ENCODE measurements at places on chromosomes 16 and 17. TPM values are rescaled to one million over a fixed set of nuclear protein-coding genes. Genes with fewer than 3 reads are reported as not detected.
A peak's percentile ranks its signal among the peaks of the same experiment; 100 is the strongest.

GRCh38 chr17:56913353-56913866 is 439 bp downstream of the TRIM25 start:
- no peak for DNase-seq

GRCh38 chr16:15492091-15492740 is 57.8 kb downstream of the BMERB1 start:
- DNase-seq, result no peak

GRCh38 chr17:64212122-64212521 is 50.9 kb downstream of the TEX2 start:
- no peak for DNase-seq

DNA sequence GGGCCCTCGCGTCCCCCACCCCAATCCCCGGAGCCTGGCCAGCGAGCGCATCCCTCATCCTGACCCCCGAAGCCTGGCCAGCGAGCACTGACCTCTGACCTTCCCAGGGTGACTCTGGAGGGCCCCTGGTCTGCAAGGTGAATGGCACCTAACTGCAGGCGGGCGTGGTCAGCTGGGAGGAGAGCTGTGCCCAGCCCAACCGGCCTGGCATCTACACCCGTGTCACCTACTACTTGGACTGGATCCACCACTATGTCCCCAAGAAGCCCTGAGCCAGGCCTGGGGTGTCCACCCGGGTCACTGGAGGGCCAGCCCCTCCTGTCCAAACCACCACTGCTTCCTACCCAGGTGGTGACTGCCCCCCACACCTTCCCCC is 2.3 kb downstream of the TPSD1 start:
- no peak for DNase-seq

DNA sequence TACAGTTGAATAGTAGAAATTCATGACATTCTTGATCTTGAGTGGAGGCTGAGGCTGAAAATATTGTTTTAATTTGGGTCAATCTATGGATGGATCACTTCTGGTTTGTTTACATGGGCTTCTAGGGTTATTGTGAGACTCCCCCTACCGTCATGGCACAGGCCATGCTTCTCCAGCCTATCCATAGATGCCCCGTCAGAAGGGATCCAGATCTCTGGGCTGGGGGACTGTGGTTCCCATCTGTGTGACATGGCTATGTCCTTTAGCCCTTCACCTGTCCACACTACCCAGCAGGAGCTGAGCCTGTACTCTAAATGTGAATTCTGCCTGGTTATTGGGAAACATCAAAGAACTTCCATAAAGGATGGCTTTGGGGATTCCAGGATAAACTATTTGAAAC is 160.4 kb downstream of the ABCC12 start:
- no peak for DNase-seq

DNA sequence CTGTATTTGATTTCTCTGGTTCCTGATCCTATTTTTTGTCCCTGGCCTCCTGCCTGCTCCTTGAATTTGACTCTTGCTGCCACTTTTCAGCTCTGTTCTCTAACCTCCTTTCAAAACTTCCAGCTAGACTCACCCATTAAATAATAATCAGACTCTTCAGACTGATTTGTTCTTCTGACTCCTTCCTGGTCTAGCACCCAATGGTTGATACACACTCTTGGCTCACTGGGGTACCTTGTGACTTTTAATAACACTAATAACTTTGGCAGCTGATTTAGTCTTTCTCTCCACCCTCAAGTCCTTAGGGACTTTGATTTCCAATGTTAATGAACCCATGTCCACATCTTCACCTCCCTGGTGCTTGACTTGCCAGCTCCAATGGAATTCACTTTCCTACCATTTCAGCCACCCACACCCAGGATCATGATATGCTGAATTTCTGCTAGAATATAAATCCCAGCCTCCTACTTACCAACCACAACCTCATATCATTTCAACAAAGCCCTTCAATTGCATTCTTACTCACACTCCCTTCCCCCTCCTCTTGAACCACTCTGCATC is 19.7 kb upstream of the C16orf82 start:
- DNase-seq, result no peak

- DNase-seq, result no peak
These were observed 183.0 kb downstream of the PHKB start for GRCh38 chr16:47644166-47644565.

DNA sequence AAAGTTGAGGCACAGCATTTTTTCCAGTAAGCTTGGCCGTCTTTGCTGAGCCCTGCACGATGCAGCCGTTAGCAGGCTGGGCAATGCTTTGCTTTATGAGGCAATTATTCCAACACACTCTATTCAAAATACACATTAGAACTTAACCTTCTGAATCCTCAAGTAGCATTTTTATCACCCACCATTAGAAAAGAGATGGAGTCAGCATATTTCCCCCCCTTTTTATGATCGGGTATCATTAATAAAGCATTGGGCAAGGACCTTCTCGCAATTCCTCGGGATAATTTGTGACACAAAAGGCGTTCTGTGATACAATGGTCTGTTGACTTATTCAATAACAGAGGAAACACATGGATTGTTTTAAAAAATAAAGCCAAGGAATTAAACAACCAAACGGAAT is 374.5 kb upstream of the RBFOX1 start:
- no peak for DNase-seq

DNA sequence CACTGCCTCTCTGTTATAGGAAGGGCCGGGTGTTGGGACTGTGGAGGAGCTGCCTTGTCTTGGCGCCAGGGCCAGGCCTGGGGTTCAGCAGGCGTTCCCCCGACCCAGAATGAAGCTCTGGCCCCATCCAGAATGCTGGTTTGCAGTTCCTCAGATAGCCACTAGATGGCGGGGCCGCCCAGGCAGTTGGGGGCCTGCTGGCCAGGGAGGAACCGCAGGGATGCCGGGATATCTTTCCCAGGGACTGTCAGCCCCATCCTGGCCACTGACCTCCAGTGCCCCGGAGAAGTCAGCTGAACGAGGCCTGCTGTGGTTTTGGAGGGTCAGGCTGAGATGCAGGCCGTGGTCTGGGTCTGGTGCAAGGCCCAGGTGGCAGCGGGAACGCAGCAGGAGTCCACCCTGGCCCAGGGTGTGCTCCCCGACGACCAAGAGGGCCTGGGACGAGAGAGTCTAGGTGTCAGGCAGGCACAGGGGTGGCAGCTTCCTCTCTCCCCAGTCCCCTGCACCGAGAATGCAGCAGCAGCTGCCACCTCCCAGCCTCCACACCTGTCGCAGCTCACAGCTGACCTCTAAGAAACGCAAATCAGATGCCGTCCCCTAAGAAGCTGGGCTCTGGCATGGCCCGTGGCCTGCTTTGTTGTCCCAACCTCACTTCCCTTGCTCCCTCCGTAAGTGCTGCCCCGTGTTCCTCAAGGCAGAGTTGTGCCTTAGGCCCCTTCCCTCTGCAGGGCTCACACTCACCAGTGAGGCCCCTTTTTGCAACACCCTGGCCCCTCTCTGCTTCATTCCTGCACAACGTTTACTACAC is 51.2 kb downstream of the RMI2 start:
- peak; percentile 94 for DNase-seq

DNA sequence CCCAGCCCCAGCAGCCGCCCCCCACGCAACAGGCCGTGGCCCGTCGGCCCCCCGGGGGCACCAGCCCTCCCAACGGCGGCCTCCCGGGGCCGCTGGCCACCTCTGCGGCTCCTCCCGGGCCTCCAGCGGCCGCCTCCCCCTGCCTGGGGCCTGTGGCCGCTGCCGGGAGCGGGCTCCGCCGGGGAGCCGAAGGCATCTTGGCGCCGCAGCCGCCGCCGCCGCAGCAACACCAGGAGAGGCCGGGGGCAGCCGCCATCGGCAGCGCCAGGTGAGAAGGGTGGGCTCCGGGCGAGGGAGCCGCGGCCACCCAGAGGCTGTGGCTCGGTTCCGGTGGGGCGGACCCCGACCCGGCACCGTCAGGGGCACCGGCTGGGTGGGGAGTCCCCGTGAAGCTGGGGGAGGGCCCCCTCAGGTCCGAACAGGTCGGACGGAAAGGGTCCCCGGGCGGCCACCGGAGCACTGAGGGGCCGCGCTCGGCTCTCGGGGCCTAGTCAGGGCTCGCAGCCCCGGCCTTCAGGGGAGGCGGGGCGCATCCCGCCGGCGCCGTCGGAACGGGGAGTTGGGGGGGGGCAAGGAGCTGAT is 583 bp downstream of the ATXN2L start:
- no peak for DNase-seq

- DNase-seq, result peak; percentile 71
These were observed 76.4 kb downstream of the ANKRD11 start for GRCh38 chr16:89413811-89414585.

- DNase-seq, result no peak
These were observed 240.2 kb upstream of the C16orf82 start for GRCh38 chr16:26826500-26826899.

DNA sequence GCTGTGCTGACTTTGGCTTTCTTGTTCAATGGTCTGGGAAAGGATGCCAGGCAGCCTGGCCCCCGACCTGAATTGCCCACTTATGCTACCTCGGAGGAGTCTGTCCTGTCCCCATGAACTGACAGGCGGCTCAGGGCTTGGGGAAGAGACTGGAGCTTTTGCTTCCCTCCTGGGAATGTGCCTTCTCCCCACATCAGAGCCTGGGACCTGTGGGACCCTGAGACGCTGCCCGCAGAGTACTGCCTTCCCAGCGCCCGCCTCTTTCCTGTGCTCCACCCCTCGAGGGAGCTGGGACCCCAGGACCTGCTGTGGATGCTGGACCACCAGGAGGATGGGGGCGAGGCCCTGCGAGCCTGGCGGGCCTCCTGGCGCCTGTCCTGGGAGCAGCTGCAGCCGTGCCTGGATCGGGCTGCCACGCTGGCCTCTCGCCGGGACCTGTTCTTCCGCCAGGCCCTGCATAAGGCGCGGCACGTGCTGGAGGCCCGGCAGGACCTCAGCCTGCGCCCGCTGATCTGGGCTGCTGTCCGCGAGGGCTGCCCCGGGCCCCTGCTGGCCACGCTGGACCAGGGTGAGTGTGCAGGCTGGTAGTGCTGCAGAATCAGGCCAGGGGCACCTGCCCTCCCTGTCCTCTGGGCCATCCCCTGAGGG is 18.5 kb downstream of the FCSK start:
- no peak for DNase-seq

- DNase-seq, result no peak
These were observed 771 bp upstream of the OVCA2 start for GRCh38 chr17:2040942-2041560.

DNA sequence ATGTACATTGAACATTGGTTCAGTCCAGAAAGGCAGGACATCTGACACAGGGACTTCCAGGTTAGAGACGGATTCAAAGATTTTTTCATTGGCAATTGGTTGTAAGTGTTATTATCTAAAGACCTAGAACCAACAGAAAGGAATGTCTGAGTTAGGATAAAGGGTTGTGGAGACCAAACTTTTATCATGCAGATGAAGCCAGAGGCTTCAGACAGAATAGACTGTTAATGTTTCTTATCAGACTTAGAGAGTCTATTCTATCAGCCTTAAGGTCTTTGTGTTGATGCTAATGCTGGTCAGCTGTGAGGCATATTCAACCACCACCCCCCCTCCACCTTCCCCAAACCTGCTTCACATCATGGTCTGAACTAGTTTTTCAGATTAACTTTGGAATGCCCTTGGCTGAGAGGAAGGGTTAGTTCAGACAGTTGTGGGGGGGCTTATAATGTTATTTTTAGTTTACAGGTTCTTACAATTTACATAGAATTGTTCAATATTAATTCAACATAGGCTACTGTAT is 2.1 kb upstream of the ITGB3 start:
- no peak for DNase-seq

GRCh38 chr17:72097144-72097543 is 23.7 kb upstream of the SOX9 start:
- DNase-seq, result no peak

DNA sequence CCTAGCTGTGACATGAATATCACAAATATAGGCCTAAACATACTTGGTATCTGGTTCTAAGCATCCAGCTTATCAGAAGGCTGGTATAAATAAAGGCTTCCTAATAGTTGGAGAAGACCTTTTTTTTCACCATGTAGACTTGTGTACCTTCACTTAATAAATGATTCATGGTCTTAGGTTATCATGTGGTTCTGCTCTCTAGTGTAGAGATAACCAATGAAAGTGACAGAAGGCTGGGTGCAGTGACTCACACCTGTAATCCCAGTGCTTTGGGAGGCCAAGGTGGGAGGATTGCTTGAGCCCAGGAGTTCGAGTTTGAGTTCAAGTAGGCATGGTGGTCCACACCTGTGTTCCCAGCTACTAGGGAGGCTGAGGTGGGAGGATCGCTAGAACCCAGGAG is 3.1 kb downstream of the DDX19A start:
- no peak for DNase-seq

DNA sequence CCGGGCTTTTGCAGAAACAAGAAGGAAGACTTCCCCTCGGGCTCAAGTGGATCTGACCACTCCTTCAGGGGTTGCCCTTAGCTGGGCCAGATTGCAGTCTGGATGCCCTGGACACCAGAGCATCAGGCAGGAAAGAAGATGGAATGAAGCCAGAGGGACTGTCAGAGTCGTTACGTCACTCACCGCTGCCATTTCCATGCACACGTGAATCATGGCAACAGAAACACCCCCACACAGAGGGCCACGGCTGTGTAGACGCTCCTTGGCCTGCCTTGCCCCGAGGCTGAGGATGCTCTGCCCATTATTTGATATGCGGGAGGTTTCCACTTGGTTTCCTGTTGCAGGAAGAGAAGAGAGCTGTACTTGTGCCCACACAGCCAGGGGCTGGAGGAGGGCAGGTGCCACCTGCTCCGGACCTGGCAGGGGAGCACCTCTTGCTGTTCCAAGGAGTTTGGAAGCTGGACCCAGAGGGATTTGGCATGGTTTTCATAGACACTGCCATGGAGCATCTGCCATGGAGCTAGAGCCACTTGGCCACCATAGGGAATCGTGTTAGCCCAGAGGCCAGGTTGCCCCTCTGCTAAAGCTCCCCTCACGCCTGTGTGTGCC is 29.4 kb downstream of the RBFOX3 start:
- no peak for DNase-seq

DNA sequence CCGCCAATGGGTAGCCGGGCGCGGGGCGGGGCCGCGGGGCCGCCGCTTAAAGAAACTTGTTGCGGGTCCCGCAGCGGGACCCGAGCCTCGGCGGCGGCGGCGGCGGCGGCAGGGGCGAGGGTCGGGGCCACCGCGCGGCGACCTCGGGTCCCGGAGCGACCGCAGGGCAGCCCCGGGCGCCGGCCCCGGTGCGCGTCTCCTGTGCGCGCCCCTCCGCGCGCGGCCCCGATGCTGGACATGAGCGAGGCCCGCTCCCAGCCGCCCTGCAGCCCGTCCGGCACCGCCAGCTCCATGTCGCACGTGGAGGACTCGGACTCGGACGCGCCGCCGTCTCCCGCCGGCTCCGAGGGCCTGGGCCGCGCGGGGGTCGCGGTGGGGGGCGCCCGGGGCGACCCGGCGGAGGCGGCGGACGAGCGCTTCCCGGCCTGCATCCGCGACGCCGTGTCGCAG is at the start of gene SOX8:
SOX8 (plus strand) TSS at position 76 of the 450 bp plus-strand sequence; CDS start at position 229, 153 bp downstream.
- no peak for DNase-seq

GRCh38 chr16:27729516-27730304 is 179.8 kb downstream of the KATNIP start:
- DNase-seq, result peak; percentile 83

- no peak for DNase-seq
These were observed 14.4 kb downstream of the CTRL start for GRCh38 chr16:67917140-67917851.

NFATC3 gene
- 28.0 TPM for total RNA-seq

GRAPL gene
- 5.0 TPM for total RNA-seq

GABARAPL2 gene
- total RNA-seq, result 96.0 TPM

NXPH3 gene
- total RNA-seq, result 34.8 TPM

SLFN11 gene
- 35.3 TPM for total RNA-seq

AGRP gene
- total RNA-seq, result not detected

SP6 gene
- 0.19 TPM for total RNA-seq

SEPTIN1 gene
- 1.6 TPM for total RNA-seq

ARHGAP23 gene
- 72.9 TPM for total RNA-seq
